Stimulated activated CD8-positive, alpha-beta memory T cell treated with anti-CD3 and anti-CD28 coated beads, Interleukin-7, amount 100 ng/mL, for 1 hour (primary cell): ENCODE measurements at places on chromosomes 7 and 10.

DNA sequence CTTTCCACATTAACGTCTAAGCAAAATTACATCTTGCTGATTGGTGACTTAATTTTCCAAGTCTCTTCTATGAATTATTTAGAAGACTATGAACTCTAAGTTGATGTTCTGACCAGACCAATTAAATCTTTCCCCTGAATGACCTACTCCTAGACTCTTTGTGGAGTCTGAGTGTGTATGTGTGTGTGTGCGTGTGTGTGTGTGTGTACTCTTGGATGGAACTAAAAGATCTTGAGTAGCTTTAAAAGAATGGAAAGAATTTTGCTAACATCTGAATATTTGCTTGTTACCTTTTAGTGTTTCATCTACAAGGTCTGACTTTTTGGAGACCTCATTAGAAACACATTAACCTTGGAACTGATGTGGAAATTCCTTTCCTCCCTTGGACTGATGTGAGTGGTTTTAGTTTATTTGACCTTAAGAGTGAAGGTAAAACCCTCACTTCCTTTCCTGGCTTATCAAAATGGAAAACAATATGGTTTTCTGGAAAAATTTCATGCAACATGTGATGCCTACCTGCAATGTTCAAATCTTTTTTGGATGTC lies 257.1 kb downstream of the GATA3 start:
- no peak for DNase-seq

- peak; percentile 6 for DNase-seq
These were observed 60.0 kb upstream of the STEAP1B start for GRCh38 chr7:22559829-22560489.

DNA sequence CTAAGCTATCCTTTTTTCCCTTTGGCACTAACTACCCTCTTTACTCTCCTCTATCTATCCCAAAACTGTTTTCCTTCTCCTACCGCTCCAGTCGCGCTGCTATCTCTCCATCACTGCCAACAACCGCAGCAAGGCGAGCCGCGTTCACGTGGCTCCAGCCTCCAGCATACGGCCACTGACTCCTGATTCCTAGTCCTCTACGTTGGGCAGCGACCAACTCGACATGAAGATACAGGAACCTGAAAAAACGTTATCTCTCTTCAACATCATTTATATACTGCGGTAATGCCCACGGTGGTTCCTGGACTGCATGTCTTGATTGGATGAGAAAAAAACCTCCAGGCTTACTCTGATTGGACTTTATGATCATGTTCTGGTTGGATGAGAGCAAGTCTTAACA lies 129.5 kb downstream of the ZNF716 start:
- no peak for DNase-seq

GRCh38 chr10:130493021-130493420 lies 356.8 kb downstream of the GLRX3 start:
- no peak for DNase-seq

GRCh38 chr7:22120391-22121053 lies 174.8 kb upstream of the CDCA7L start:
- no peak for DNase-seq

GRCh38 chr10:30751678-30752331 lies 122.3 kb upstream of the LYZL2 start:
- no peak for DNase-seq

- no peak for DNase-seq
These were observed 9.0 kb downstream of the GATAD1 start for GRCh38 chr7:92456236-92456635.

GRCh38 chr10:63133821-63134557 lies 861 bp downstream of the NRBF2 start:
- DNase-seq = no peak

DNA sequence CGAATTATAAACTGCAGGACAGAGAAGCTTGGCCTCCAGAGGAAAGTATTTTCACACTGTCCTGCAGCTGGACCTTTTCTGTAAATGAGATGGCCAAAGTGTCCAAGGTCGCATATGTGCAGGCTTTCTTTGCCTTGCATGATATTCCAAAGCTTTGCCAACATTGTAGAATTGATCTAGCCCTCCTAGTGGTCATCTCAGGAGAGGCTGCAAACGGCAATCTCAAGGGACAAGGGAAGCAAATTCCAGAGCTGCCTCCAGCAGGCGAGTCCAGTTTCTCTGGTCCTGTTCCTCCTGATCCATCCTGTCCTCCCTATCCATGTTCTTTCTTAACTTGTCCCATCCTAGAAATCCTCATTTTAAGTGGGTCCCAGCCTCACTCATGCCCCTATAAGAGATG lies 373.4 kb upstream of the PCDH15 start:
- DNase-seq = no peak

DNA sequence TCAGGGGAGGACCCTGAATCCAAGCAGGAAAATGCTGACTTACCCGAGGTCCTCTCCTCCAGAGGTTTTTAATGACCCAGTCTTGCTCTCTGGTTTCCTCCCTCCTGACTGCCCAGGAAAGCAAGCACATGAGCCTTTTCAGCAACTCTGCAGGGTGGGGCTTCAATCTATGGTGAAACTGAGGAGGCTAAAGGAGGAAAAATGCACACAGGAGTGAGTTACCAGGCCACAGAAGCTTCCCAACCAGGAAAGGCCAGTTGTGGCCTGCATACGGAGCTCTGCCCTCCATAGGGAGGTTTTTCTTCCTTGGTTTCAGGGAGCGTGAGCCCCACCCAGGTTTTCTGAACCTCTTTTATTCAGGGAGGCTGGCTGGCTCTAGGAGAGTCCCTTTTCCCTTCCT lies 14.1 kb upstream of the DLG5 start:
- no peak for DNase-seq

DNA sequence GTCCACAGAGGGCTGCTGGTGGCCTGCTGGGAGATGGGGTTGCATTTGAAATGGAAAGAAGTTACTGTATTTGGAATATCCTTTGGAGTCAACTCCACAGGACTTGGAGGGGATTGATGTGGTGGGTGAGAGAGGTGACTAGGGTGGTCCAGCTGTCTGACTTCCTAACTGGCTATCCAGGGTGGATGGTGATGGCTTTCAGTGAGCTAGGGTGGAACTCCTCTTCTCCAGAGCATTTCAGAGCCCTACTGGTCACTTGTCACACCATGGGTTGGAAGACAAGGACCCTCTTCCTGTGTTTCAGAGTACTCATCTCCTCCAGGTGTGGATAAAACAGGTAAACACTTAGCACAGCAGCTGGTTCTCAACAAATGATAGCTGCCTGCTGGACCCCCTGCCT lies 3.3 kb upstream of the ADAMTS14 start:
- no peak for DNase-seq

DNA sequence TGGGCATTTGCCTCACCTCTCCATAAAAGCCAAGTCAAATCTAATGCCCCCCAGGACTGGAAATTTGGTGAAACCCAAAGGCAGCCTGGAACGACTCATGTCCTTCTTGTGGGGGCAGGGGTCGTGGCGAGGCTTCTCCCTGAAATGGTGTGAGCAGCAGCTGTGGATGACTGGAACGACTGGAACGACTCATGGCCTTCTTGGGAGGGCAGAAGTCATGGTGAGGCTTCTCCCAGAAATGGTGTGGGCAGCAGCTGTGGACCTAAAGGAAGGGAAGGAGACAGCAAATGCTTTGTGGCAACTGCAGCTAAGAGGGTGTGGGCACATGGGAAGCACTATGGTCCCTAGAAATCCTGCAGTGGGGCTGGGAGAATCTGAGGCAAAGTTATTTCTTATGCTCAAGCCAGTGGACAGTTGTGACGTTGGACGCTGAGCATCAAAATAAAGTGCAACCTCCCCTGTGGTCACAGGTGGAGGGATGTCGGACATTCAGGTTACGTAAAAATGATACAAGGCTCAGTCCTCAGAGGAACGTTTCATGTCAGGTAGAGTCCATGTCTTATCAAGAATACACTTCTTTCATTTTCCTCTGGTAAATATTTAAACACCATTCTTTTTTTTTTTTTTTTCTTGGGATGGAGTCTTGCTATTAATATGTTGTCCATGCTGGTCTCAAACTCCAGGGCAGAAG lies 107.0 kb upstream of the KIF5B start:
- no peak for DNase-seq

GRCh38 chr10:27612551-27613035 lies 108.5 kb downstream of the RAB18 start:
- DNase-seq = no peak

- no peak for DNase-seq
These were observed 121.0 kb upstream of the FAM171A1 start for GRCh38 chr10:15491856-15492642.

- DNase-seq = no peak
These were observed 8.6 kb upstream of the CPED1 start for GRCh38 chr7:120979765-120980499.

GRCh38 chr10:72328045-72328828 lies 26.5 kb downstream of the DNAJB12 start:
- no peak for DNase-seq

- DNase-seq = no peak
These were observed at the start of gene FAM237B for GRCh38 chr7:90320801-90321494. FAM237B (minus strand) TSS chr7:90321304; CDS start chr7:90319748, 1,556 bp downstream.

- DNase-seq = no peak
These were observed 13.9 kb upstream of the BMS1 start for GRCh38 chr10:42768581-42769152.

- DNase-seq = no peak
These were observed 22.9 kb downstream of the ZNF775 start for GRCh38 chr7:150401861-150402631.

DNA sequence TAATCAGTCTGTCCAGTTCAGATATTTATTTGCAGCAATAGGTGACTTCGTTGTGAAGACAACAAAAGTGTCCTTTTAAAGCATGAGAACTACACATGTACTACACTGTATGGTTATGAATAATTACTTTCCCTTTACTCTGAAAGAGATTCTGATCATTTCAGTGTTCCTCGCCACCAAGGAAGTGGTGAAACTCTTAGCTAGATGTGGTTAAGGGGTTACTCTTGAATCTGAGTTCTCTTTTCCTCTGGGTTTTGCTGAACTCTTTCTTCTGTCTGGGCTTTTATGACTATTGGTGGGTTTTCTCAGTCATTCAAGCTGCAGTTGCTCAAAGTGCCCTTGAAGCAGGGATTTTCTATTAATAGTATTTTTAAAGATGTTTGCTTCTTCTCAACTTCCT lies 127.9 kb upstream of the SEM1 start:
- no peak for DNase-seq

DNA sequence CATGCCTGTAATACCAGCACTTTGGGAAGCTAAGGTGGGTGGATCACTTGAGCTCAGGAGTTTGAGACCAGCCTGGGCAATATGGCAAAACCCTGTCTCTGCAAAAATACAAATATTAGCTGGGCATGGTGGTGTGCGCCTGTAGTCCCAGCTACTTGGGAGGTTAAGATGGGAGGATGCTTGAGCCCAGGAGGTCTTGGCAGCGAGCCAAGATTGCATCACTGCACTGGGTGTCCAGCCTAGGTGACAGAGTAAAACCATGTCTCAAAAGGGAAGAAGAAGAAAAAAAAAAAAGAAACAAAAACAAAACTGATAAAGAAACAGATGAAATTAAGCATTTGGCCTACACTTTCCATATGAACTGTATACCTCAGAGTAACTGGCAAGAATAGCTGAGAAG lies 319.2 kb downstream of the PARD3 start:
- DNase-seq = no peak

- no peak for DNase-seq
These were observed 352.5 kb downstream of the FGFR2 start for GRCh38 chr10:121245754-121246153.

- DNase-seq = no peak
These were observed 90.9 kb upstream of the STK17A start for GRCh38 chr7:43491984-43492383.

DNA sequence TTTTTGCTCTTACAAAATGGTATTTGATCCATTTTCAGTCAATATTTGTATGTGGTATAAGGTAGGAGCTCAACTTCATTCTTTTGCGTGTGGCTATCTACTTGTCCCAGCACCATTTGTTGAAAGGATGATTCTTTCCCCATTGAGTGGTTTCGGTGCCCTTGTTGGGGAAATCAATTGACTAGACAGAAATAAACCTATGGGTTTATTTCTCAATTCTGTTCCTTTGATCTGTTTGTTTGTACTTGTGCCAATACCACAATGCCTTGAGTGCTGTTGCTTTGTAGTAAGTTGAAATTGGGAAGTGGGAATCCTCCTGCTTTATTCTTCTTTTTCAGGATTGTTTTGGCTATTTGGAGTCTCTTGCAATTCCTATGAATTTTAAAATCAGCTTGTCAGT lies 41.0 kb downstream of the SNX10 start:
- no peak for DNase-seq

DNA sequence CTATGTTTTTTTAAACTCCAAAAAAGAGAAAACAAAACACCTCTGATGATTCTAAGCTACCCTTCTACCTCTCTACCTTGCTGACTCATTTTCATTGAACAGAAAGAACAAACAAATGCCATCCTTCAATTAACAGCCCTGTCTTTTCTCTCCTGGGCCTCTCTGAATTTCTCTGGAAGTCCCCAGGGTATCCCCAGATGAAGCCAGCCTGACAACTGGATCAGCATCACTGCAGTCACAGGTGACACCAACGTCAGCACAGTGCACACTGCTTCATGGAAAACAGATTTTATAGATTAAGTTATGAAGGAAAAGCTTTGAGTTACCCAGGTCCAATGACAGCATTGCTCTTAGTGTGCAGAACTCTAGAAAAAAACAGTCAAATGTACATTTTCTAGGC lies 5.7 kb downstream of the HUS1 start:
- DNase-seq = no peak

- DNase-seq = no peak
These were observed 48.4 kb upstream of the GTF2IRD1 start for GRCh38 chr7:74405191-74405898.

- no peak for DNase-seq
These were observed 870 bp downstream of the FZD1 start for GRCh38 chr7:91264924-91265681.

GRCh38 chr7:34454381-34454780 lies 203.6 kb upstream of the NPSR1 start:
- DNase-seq = no peak

DNA sequence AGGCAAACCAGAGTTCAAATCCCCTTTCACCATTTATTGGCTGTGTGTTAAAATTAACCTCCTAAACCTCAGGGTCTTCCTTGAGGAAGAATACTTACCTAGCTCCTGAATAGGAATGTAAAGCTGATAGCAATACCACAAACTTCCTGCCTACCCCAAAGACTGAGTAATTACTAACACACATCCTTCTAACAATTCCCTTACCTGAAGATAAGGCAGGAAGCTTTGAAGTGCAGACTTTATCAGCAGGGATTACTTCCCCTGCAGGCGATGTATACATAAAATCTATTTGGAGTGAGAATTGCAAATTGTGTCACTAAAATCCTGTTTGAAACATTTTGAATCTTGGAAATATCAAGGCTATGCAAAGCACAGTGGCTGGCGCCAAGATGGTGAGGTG lies 21.2 kb downstream of the EVX1 start:
- DNase-seq = no peak

DNA sequence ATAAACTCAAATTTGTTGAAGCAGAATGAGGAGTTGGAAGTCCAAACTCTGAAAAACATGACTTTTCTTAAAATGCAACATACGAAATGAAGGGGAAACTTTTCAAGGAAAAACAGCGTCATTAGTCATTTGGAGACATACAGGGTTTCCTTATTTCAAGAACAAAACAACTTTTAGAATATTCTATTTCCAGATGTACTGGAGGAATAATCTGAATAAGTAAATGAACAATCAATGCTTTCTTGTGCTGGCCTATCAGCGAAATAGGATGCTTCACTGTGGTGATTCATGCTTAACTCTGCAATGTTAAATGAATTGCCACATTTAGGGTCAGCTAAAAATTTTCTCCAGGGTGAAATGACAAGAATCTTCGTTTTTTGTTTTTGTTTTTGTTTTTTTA lies 114.3 kb downstream of the SEMA3C start:
- no peak for DNase-seq

GRCh38 chr7:132250480-132251326 lies 325.6 kb downstream of the PLXNA4 start:
- no peak for DNase-seq

GRCh38 chr7:8985255-8985654 lies 551.8 kb downstream of the NXPH1 start:
- DNase-seq = no peak
